ENCODE measurements at places on chromosomes 7 and 10.

GRCh38 chr7:155322530-155322929 is 24.9 kb downstream of the INSIG1 start:
- no peak for DNase-seq

- no peak for DNase-seq
Observed at GRCh38 chr7:105806592-105807447, 69.6 kb downstream of the ATXN7L1 start.

GRCh38 chr7:156017916-156018700 is 205.8 kb upstream of the SHH start:
- no peak for DNase-seq

GRCh38 chr7:121831351-121831750 is 41.6 kb upstream of the PTPRZ1 start:
- DNase-seq: no peak

GRCh38 chr7:140390466-140391190 is 7.7 kb downstream of the SLC37A3 start:
- no peak for DNase-seq

GRCh38 chr10:49292565-49293207 is 6.3 kb upstream of the C10orf71 start:
- no peak for DNase-seq

GRCh38 chr10:124497196-124497881 is 35.7 kb downstream of the LHPP start:
- no peak for DNase-seq

GRCh38 chr7:107372298-107372697 is 97.6 kb upstream of the GPR22 start:
- DNase-seq: no peak

- DNase-seq: no peak
Observed at GRCh38 chr7:155386608-155387007, 71.3 kb upstream of the EN2 start.

GRCh38 chr10:54607983-54608382 is 193.0 kb downstream of the PCDH15 start:
- no peak for DNase-seq

DNA sequence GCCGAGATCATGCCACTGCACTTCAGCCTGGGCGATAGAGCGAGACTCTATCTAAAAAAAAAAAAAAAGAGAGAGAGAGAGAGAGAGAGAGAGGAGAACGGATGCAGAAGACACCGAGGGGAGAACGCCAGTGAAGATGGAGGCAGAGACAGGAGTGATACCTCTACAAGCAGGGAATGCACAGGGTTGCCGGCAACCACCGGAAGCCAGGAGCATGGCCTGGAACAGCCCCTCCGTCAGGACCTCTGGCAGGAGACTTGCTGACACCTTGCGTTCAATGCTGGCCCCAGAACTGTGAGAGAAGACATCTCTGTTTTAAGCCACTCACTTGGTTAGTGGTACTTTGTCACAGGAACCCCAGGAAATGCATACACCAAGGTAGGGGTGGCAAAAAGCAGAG is 38.1 kb upstream of the DUSP5 start:
- no peak for DNase-seq

DNA sequence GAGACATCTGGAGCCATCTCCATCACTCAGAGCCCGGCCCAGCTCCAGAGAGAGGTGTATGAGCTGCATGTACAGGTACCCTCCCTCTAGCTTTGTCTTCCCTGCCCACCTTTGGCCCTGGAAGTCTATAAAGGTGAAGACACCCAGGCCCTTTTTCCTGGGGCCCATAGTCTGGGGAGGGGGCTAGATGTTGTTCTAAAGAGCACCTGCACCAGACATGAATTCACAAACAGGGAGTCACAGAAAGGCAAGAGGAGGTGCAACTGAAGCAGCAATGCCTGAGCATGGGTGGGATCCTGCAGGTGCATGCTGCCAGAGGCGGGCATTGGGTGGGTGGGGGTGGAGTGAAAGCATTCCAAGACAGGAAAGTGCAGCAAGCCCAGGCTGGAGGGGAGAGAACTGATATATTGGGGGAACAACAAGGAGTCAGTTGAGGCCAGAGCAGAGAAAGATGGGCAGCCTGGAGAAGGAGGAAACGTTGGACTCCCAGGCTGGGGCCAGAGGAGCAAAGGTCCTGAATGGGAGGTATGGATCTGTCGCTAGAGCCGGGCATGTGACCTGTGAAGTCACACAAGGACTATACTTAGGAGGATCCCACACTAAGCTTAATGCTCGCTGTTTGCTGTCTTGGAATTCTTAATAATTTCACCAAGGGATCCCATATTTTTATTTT is 11.7 kb downstream of the CDHR1 start:
- no peak for DNase-seq

- no peak for DNase-seq
Observed at GRCh38 chr7:46152696-46153095, 231.6 kb upstream of the IGFBP3 start.

DNA sequence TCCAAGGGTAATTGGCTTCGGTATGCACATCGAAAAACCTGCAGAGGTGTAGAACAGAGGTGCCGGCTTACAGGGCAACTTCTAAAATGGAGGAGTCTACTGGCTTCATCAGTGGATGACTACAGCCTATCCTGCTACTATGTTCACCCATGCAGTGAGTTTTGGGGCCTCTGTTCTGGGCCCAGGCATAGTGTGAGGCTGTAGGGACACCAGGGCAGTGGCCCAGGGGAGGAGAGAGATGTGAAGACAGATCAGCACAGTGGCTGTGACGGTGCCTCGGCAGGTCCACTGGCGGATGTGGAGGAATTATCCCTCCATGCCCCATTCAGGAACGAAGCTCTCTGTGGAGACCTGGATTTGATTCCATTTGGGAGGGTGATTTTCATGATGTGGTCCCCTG is 235.3 kb upstream of the MKI67 start:
- DNase-seq: no peak

DNA sequence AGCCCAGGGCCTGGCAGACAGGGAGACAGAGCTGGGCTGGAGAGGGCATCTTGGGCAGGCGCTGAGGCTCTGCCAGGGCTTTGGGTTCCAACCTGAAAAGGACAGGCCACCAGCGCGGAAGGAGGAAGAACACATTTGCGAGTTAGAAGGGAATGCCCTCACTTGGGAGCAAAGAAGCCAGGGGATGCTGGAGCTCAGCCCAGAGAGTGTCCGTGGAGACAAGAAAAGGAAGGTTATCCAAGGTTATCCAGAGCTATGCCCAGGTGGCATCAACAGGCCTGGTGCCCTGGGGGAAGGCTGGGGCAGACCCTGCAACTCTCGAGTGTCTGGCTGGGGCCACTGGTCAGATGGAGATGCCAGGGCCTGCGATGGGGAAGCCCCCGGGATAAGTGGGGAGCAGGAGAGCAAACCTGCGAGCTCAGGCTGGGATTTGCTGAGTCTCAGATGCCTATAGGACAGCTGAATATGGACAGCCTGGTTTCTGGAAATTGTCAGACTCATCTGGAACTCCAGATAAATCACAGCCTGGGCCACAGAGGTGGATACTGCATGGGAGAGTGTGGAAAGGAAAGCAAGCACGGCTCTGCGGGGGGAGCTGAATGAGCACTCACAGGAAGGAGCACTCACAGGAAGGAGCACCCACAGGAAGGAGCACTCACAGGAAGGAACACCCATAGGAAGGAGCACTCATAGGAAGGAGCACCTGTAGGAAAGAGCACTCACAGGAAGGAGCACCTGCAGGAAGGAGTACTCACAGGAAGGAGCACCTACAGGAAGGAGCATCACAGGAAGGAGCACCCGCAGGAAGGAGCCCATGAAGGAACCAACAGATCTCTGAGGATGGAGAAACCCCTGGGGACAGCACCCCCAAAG is 152.1 kb downstream of the ADAM12 start:
- no peak for DNase-seq

GRCh38 chr10:58797356-58797755 is 284.7 kb downstream of the BICC1 start:
- no peak for DNase-seq

DNA sequence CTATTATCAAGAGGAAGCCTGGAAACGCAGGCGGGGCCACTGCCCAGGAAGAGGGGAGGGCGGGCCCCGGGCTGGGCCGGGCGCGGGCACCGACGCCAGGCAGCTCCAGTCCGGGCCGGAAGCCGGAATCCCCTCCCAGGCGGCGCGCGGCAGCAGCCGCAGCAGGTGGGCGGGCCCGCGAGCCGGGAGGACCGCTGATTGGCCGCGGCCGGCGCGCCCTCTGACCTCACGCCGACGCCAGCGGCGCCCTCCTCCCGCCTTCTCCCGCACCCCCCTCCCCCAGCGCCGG is 438 bp downstream of the BCL7B start:
- DNase-seq: peak; percentile 77
